ENCODE measurements at places on chromosomes 13 and 19. TPM values are rescaled to one million over a fixed set of nuclear protein-coding genes. Genes with fewer than 3 reads are reported as not detected.

DNA sequence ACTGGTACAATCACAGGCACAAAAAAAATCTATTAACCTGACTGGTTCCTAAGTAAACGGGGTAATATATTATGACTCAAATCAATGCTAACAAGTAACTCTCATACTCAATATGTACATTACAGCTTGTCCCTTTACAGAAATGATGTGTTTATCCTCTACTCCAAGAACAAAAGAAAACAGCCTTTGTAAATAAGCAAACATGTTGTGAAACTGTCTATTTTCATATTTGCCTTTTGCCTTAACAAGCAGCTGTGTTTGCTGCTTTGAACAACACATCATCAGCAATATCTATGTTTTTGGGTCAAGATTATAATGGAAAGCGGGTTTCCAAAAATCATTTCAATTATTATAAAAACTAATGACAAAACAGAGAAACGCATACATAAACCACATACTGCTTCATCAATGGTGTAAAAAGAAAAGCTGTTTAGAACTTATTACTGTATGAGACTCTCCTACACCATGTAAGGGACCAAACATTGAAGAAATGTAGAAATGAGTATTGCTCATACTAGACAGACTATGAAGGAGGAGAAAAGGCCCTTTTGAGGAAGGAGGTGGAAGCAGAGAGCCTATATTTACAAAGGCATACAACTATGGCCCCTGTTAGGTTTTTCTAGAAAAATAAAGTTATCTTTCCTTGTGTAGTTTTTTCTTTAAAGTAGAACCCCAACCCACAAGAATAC is 14.8 kb downstream of the TBC1D4 start:
- H3K27ac ChIP-seq, result no peak overlapping the region
- DNase-seq, result no peak

GRCh38 chr19:42577016-42577415 is 17.7 kb downstream of the CEACAM8 start:
- no peaks in the 10 kb centered on the region for H3K36me3 ChIP-seq
- no peak for DNase-seq
- H3K4me1 ChIP-seq, result no peaks in the 10 kb centered on the region
- H3K27ac ChIP-seq, result no peak overlapping the region
- no peaks in the 10 kb centered on the region for H3K27me3 ChIP-seq

GRCh38 chr13:21348488-21349120 is 110.5 kb downstream of the ZDHHC20 start:
- H3K4me1 ChIP-seq, result no peaks in the 10 kb centered on the region
- H3K4me3 ChIP-seq, result no peak overlapping the region
- DNase-seq, result no peak
- H3K27me3 ChIP-seq, result no peaks in the 10 kb centered on the region
- no peak overlapping the region for H3K27ac ChIP-seq

DNA sequence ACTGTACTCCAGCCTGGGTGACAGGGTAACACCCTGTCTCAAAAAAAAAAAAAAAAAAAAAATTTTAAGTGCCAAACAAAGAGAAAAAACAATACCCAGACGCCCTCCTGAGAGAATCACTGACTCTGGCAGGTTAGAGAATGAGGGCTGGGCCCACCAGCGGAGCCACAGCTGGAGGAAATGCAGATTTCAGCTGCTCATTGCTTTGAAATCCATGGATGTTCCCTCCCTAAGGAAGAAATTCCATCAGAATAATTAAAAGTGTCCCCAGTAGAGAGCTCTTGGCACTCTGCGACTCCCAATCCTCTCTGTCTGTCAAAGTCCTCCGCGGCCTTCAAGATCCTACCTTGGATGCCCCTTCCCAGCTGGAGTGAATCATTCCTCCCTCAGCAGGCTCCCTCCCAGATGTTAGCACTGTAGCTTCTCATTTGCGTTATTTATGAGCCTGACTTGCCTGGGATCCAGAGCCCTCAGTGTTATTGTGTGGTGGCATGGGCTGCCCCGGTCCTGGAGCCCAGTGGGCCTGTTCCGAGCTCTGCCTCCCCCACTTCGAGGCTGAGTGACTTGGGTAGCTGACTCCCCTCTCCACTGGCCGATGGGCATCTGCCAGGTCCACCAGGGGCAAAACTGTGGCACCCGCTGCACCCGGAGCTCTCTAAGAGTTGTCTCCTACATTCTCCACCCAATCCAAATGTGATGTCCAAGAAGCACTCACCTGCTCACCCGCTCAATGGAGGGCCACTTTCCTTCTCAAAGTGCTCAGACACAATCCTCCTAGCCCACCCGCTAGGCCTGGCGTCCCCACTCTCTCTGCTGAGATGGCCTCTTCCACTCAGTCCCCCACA is 47.0 kb downstream of the SERP2 start:
- no peaks in the 10 kb centered on the region for H3K36me3 ChIP-seq
- no peak overlapping the region for H3K27ac ChIP-seq
- no peaks in the 10 kb centered on the region for H3K4me1 ChIP-seq
- no peak for DNase-seq
- no peak overlapping the region for H3K4me3 ChIP-seq

GRCh38 chr13:53342623-53343360 is 314.2 kb downstream of the OLFM4 start:
- no peak overlapping the region for H3K27ac ChIP-seq
- H3K4me1 ChIP-seq, result no peaks in the 10 kb centered on the region
- H3K36me3 ChIP-seq, result no peaks in the 10 kb centered on the region
- no peak for DNase-seq
- H3K27me3 ChIP-seq, result no peaks in the 10 kb centered on the region

GRCh38 chr19:50332244-50333038 is 3.3 kb upstream of the KCNC3 start:
- H3K36me3 ChIP-seq, result no peaks in the 10 kb centered on the region
- peak; percentile 35 for DNase-seq
- H3K4me1 ChIP-seq, result no peaks in the 10 kb centered on the region
- H3K27ac ChIP-seq, result no peak overlapping the region

DNA sequence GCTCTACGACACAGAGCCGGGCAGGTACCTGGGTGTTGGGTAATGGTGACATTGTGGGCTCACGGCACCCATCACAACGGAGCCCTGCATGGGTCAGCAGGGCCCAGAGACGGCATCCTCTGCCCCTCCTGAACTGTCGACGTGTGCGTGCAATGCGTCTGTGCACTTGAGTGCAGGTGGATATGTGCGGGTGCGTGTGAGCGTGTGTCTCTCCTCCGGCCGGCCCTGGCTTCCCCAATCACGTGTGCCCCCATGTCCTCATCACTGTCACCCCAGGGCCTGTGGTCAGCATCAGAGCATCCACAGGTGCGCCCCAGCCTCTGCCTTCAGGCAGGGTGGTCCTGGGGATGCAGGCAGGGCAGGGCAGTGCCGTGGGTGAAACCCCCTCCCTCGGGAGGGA is 37.2 kb upstream of the TPM4 start:
- no peaks in the 10 kb centered on the region for H3K27me3 ChIP-seq
- H3K27ac ChIP-seq, result no peak overlapping the region
- no peaks in the 10 kb centered on the region for H3K36me3 ChIP-seq
- peaks cover 7% of the 10 kb centered on the region for H3K4me1 ChIP-seq
- no peak for DNase-seq

DNA sequence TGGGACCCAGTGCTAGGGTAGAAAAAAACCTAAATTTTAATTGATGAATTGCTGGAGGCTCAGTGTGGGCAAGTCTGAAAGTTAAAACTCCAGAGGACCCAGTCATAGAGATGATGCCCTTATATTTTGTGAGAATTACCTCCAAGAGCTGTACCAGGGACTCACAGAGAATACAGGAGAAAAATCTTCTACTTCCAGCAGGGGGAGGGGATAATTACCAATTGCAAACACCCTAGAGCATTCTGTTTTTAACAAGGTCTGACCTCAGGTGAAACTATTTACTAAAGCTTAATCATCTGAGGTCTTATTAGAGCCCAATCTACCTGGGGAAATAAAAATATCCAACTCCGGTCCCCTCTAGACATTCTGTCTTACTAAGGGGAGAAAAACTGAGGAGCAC is 994.7 kb upstream of the MIR17HG start:
- no peaks in the 10 kb centered on the region for H3K27me3 ChIP-seq
- no peaks in the 10 kb centered on the region for H3K4me1 ChIP-seq
- DNase-seq, result no peak
- no peak overlapping the region for H3K27ac ChIP-seq

- H3K27me3 ChIP-seq, result no peaks in the 10 kb centered on the region
- H3K36me3 ChIP-seq, result no peaks in the 10 kb centered on the region
- no peak overlapping the region for H3K27ac ChIP-seq
- H3K4me1 ChIP-seq, result no peaks in the 10 kb centered on the region
- DNase-seq, result no peak
- no peak overlapping the region for H3K4me3 ChIP-seq
Observed at GRCh38 chr13:31476753-31477152, 262.6 kb upstream of the RXFP2 start.

GRCh38 chr13:20715330-20715712 is 11.8 kb downstream of the IL17D start:
- DNase-seq, result no peak
- no peaks in the 10 kb centered on the region for H3K36me3 ChIP-seq
- no peak overlapping the region for H3K4me3 ChIP-seq

DNA sequence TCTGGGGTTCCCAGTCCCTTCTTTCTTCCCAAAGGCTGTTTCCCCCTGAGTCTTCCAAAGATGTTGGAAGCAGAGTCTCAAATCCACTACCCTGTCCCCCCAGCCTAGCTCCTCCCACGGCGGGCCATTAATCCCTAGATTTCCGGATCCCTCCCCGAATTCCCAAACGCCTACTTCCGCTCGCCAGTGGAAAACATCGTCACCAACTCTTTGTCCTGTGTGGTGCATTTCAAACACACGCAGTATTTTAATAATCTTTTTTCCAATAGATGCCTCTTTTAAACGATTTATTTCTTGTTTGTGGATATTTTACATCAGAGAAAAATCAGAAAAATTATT is 610 bp downstream of the ZNF791 start:
- DNase-seq, result peak; percentile 74
- H3K27me3 ChIP-seq, result no peaks in the 10 kb centered on the region
- H3K4me3 ChIP-seq, result peak overlapping the region; percentile 76
- no peaks in the 10 kb centered on the region for H3K4me1 ChIP-seq

GRCh38 chr19:11346104-11346940 is at the start of the genes CCDC159 and TMEM205:
Gene CCDC159 (plus strand): TSS chr19:11346519. CDS start chr19:11346607, 88 bp downstream.
Gene TMEM205 (minus strand): TSS chr19:11346268. CDS start chr19:11345619, 649 bp downstream.
- peaks cover 3% of the 10 kb centered on the region for H3K4me1 ChIP-seq
- H3K27me3 ChIP-seq, result no peaks in the 10 kb centered on the region
- H3K36me3 ChIP-seq, result peaks cover 10% of the 10 kb centered on the region
- peak within 1 kb of the TSS; percentile 80 for H3K4me3 ChIP-seq

DNA sequence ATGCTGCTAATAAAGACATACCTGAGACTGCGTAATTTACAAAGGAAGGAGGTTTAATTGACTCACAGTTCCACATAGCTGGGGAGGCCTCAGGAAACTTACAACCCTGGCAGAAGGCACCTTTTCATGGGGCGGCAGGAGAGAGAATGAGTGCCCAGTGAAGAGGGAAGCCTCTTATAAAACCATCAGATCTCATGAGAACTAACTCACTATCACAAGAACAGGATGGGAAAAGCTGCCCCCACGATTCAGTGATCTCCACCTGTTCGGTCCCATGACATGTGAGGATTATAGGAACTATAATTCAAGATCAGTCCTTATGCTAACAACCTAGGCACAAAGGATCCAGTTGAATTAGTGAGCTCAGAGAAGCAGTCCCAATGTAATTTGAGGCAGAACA is 59.4 kb downstream of the GPC6 start:
- no peak overlapping the region for H3K4me3 ChIP-seq
- peaks cover 4% of the 10 kb centered on the region for H3K4me1 ChIP-seq
- H3K27ac ChIP-seq, result no peak overlapping the region
- no peaks in the 10 kb centered on the region for H3K27me3 ChIP-seq
- DNase-seq, result no peak

GRCh38 chr19:56086671-56087430 is 34.2 kb downstream of the ZNF787 start:
- H3K27ac ChIP-seq, result no peak overlapping the region
- no peaks in the 10 kb centered on the region for H3K27me3 ChIP-seq
- no peak for DNase-seq
- H3K36me3 ChIP-seq, result peaks cover 17% of the 10 kb centered on the region
- no peak overlapping the region for H3K4me3 ChIP-seq

DNA sequence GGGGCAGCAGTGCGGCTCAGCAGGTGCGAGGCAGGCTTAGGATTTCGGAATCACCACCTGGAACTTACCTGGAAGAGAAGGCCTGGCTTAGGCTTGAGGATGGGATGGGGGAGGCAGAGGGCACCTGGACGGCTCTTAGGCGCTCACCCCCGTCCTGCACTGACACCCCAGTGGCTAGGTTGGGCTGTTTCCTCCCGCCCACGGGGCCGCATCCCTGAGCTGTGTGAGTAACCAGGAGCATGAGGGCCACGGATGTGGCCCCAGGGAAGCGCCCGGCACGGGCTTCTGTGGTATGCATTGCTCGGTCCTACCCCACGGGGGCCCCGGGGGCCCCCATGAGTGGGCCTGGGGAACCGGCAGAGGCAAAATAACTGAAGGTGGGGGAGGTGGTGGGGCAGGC is 2.4 kb upstream of the NKPD1 start:
- H3K27ac ChIP-seq, result no peak overlapping the region
- H3K27me3 ChIP-seq, result no peaks in the 10 kb centered on the region
- DNase-seq, result no peak
- H3K36me3 ChIP-seq, result no peaks in the 10 kb centered on the region
- H3K4me1 ChIP-seq, result no peaks in the 10 kb centered on the region

- DNase-seq, result peak; percentile 91
- H3K27me3 ChIP-seq, result no peaks in the 10 kb centered on the region
- H3K36me3 ChIP-seq, result no peaks in the 10 kb centered on the region
- no peak overlapping the region for H3K27ac ChIP-seq
- H3K4me1 ChIP-seq, result no peaks in the 10 kb centered on the region
Observed at GRCh38 chr19:4345342-4346019, 2.1 kb downstream of the MPND start.

DNA sequence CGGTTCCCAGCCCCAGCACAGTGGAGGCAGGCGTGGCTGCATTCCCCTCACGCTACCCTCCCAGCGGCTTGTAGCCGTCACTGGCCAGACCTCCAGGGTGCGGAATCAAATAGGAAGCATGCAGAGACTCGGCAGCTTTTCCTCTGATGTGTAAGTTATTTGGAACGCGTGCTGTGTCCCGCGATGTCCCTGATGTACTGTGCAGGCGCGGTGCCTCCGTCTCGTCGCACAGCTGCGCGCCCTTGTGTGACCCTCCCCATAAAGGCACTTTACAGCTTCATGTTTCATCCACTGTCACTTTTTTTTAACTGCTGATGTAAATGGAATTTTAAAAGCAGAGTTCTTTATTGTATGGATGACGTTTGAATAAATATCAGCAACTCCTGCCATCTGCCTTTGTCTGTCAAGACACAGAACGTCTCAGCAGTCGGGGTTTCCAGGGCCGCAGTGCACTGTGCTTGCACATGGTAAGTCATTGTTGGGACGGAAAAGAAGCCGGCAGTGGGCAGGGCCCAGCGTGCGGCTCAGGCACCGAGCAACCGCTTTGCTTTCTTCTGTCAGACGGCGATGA is 7.3 kb upstream of the F7 start:
- no peaks in the 10 kb centered on the region for H3K36me3 ChIP-seq
- H3K27me3 ChIP-seq, result no peaks in the 10 kb centered on the region
- DNase-seq, result no peak
- H3K4me1 ChIP-seq, result no peaks in the 10 kb centered on the region
- no peak overlapping the region for H3K27ac ChIP-seq
- H3K4me3 ChIP-seq, result no peak overlapping the region

- H3K36me3 ChIP-seq, result no peaks in the 10 kb centered on the region
- peaks cover 15% of the 10 kb centered on the region for H3K4me1 ChIP-seq
- H3K27me3 ChIP-seq, result no peaks in the 10 kb centered on the region
- H3K4me3 ChIP-seq, result no peak overlapping the region
- H3K27ac ChIP-seq, result no peak overlapping the region
- no peak for DNase-seq
Observed at GRCh38 chr19:46959894-46960556, 59.6 kb upstream of the NPAS1 start.

The ZNF583 gene
- total RNA-seq, result 0.55 TPM

The LHB gene
- not detected for total RNA-seq

The ZFP82 gene
- 0.95 TPM for total RNA-seq

The SIGLEC9 gene
- total RNA-seq, result 4.5 TPM

The PSG1 gene
- not detected for total RNA-seq

The KLK12 gene
- not detected for total RNA-seq

The ANGPTL8 gene
- 179 TPM for total RNA-seq

The TMTC4 gene
- total RNA-seq, result 16.6 TPM

The NFIX gene
- 22.2 TPM for total RNA-seq

The SULT2A1 gene
- 350 TPM for total RNA-seq
